ENCODE measurements at places on chromosomes 7 and 10.

GRCh38 chr10:124033887-124034218 lies 59.5 kb downstream of the CHST15 start:
- no peak for DNase-seq

- DNase-seq = no peak
Observed at GRCh38 chr7:105617280-105618015, 36.2 kb upstream of the EFCAB10 start.

GRCh38 chr10:17006631-17007417 lies 122.8 kb downstream of the CUBN start:
- no peak for DNase-seq

- DNase-seq = no peak
Observed at GRCh38 chr7:81624650-81625631, 144.9 kb downstream of the HGF start.

GRCh38 chr7:66205741-66206090 lies 582 bp downstream of the TPST1 start:
- DNase-seq = no peak

DNA sequence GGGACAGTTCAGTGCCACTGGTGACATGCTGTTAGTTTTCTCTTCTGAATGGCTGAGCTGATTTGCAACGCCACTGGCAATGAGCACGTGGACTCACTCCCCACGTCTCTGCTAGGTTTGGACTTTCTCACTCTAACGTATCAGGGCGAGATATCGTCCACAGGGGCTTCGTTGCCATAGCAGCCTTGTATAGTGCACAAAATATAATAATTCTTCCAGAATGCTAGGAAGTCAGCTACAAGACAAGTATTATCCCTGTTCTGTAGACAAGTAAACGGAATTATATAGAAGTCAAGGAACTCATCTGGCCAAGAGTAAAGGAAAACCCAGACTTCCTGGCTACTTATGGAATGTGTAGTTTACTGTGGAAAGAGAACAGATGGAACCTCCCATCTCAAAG lies 226.8 kb downstream of the ARHGAP21 start:
- no peak for DNase-seq

DNA sequence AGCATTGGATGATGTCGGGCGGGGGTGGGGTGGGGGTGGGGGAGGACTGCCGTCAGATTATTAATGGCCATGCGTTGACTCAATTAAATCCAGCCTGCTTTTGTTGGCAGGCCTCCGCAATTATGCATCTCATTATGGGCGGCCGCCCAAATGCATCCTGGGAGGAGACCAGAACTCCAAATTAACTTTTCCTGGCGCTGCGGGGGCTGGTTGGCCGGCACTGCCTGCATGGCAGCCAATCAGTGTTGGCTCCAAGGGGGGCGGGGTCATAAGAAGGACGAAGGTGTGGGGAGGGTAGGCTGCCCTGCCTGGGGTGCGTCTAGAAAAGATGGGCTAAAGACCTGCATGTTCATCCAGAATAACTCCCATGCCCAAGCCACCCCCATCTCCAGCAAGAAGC lies 83.9 kb upstream of the PAX2 start:
- DNase-seq = no peak

GRCh38 chr7:138948403-138948802 lies 32.8 kb downstream of the KIAA1549 start:
- no peak for DNase-seq

GRCh38 chr7:46786221-46786954 lies 795.5 kb downstream of the TNS3 start:
- DNase-seq = no peak

- DNase-seq = no peak
Observed at GRCh38 chr7:150994141-150994837, 3.5 kb downstream of the NOS3 start.

DNA sequence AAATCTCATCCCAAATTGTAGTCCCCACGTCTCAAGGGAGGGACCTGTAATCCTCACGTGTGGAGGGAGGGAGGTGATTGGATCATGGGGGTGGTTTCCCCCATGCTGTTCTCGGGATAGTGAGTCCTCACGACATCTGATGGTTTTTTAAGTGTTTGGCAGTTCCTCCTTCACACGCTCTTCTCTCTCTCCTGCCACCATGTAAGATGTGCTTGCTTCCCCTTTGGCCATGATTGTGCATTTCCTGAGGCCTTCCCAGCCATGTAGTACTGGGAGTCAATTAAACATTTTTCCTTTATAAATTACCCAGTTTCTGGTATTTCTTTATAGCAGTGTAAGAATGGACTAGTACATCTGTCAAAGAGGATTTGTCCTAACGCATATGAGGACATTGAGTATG lies 59.5 kb downstream of the RGS10 start:
- DNase-seq = no peak

DNA sequence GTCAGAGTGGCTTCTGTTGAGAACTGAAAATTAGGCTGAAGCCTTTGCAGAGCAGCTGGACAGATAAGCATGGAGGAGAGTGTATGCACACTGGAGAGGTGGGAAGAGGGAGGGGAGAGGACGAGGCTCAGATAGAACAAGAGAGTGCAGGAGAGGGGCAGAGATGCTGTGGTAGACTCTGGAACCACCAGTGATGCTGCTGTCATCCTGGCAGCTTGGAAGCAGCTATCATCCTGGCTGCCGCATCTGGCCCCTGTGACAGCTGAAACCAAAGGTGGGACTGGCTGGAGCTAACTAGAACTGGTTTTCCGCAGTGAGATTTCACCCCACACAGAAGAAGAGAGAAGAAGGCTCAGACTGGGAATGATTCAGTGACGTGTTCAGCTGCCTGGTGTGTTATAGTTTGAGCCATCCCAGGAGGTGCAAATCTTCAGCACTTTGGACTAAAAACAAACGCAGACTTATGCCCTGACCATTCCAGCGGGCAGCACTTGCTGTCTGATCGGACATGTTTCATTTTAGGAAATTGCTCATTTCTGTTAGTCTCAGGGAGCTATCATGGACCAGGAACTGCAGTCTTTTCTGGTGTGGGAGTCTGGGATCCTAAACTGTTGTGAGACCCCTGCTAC lies 38.4 kb downstream of the EEPD1 start:
- no peak for DNase-seq

GRCh38 chr7:25643286-25643685 lies 415.0 kb upstream of the NPVF start:
- no peak for DNase-seq

DNA sequence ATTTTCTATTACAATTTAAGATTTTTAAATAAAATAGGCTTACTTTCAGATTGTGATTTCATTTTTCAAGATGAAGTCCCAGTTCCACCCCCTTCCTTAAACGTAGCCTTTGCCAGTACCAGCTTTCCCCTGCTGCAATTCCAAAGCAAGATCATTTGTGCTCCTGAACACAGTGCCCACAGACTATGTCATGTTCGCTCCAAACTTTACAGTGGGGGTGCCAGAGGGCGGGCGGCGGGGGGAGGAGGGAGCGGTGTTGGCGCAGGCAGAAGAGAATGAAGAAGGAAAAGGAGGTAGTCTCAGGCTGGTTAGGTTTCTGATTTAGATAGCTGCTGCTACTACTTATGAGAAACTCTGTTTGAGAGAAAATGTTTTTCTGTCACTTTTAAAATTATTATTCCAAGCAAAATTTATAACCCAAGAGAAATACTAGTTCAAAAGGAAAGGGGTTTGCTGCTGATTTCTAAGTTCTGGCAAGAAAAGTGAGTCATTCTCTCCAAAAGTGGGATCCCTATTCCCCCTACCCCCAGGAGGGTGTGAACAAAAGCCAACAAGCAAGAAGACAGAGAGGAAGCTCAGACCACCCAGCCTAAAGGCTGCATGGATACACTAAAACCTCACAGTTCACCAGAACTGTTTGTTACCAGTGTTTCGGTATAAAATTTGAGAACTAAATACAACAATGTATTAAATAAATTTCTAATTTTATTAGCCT lies 109.6 kb downstream of the SRPK2 start:
- DNase-seq = no peak

GRCh38 chr10:102639537-102639936 lies 4.7 kb upstream of the TRIM8 start:
- DNase-seq = no peak

- DNase-seq = no peak
Observed at GRCh38 chr7:110153222-110153621, 937.7 kb upstream of the LRRN3 start.

GRCh38 chr10:123560301-123561140 lies 105.6 kb upstream of the GPR26 start:
- no peak for DNase-seq

- no peak for DNase-seq
Observed at GRCh38 chr7:92830532-92831110, 5.8 kb downstream of the CDK6 start.

DNA sequence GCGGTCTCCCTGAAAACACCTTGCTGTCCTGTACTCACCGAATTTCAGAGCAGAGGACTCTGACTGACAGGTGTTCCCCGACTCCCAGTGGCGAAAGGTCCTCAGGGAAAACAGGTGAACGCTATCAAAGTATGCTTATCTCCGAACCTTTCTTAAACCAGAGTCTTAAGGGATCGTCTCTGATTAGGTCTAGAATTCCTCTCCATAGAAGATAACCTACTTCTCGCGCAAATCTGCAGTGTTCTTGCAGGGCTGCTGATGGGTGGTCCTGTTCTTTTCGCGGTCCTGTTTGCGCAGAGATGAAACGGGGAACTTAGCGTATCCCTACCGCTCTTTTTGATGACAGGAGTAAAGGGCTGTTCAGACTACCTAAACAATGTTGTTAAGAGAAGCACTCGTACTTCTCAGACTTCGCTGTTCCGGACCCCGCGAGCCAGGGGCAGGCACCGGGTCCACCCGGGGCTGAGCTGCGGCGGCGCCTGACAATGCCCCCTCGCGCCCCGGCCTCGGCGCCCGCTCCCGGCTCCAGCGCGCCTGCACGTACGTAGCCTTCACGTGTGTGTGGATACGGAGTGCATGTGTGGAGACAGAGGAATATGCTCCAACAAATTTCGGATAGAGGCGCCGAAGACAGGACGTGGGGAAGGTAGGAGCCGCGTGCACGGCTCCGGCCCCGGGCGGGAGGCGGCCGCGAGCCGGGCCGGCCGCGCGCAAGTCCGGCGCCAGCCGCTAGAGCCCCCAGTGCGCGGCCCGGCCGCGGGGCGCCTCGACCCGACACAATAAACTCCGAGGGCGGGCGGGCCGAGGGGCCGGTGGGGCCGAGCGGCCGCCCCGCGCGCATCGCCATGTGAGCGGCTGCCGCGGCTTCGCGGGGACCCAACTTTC lies 766 bp upstream of the ZMYND11 start:
- no peak for DNase-seq

DNA sequence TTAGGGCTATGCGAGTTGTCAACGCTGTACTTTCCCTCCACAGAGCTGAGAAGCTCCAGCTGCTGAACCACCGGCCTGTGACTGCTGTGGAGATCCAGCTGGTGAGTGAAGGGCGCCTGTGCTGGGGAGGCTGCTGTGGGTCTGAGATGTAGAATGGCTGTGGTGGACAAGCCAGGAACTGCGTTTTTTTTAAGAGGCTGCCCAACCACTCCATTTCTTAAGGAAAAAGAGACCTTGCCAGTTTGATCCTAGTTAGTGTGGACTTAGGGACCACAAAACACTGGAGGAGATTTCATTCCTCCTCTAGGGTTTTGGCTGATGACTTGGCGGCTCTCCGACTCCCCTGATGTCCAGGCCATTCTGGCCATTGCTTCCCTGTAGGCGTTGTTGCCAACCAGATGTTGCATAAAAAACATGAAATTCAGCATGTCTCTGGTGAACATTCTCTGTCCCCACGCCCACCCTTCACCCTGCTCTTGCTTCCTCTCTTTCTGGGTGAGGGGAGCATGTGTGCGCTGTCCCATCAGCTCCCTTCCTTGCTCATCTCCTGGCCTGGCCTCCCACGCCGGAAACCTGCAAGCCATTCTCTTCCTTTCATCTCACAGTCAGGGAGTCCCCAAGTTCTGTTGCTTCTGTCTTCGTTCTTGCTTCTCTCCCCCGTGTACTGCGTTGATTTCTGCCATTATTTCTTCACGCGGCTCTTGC lies 30.9 kb downstream of the CRCP start:
- DNase-seq = no peak

DNA sequence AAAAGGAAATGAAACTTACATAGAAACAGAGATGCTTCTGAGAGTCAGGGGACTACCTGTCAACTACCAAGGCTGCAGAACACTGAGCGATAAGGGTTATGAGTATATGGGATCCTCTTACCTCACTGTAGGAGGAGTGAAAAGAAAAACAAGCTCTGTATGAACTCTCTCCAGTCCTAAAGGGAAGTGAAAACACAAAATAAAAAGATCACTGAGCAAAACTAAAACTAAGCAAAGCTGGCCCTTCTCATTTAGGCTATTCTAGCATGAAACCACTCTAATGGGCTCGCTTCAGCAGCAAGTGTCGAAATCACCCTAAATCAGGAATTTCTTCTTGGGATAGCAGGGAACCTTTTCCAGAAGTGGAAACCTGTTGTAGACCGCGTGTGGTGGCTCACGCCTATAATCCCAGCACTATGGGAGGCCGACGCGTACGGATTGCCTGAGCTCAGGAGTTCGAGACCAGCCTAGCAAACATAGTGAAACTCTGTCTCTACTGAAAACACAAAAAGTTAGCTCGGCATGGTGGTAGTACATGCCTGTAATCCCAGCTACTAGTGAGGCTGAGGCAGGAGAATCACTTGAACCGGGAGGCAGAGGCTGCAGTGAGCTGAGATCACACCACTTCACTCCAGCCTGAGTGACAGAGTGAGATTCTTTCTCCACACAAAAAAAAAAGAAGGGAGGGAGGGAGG lies 27.0 kb downstream of the DCLRE1C start:
- DNase-seq = no peak

- no peak for DNase-seq
Observed at GRCh38 chr7:132023466-132023865, 467.0 kb upstream of the PODXL start.

- DNase-seq = no peak
Observed at GRCh38 chr10:2620827-2621521, 446.4 kb upstream of the PFKP start.

DNA sequence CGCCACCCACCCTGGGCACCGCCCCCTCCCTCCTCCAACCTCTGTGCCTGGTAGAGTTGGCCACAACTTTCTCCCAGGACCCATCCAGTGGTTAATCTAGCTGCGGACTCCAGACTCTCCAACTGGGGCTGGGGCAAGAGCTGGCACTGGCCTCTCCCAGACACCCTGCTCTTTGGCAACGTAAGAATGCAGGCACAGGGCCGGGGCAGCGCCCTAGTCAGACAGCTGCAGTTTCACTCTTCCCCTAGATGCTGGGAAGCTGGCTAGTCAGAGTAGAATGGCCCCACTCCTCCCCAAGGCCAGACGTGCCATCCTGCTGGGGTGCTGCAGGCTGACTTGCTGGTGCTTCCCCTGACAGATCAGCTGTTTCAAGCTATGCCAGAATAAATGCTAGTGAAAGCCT lies 22.1 kb downstream of the HSPA12A start:
- no peak for DNase-seq
